ENCODE measurements at places on chromosomes 1 and 21.

- H3K4me1 ChIP-seq, result peaks cover 8% of the 10 kb centered on the region
- H3K4me3 ChIP-seq, result no peak overlapping the region
Observed at GRCh38 chr1:233627823-233628222, 13.9 kb downstream of the KCNK1 start.

GRCh38 chr1:220550811-220551399 lies 23.0 kb downstream of the MARK1 start:
- no peaks in the 10 kb centered on the region for H3K27me3 ChIP-seq
- H3K4me1 ChIP-seq, result no peaks in the 10 kb centered on the region
- H3K36me3 ChIP-seq, result no peaks in the 10 kb centered on the region
- no peak overlapping the region for H3K4me3 ChIP-seq
- no peak overlapping the region for H3K27ac ChIP-seq
- DNase-seq, result no peak

GRCh38 chr1:156796340-156797097 lies 20.1 kb downstream of the SH2D2A start:
- H3K36me3 ChIP-seq, result peaks cover 17% of the 10 kb centered on the region
- H3K27ac ChIP-seq, result no peak overlapping the region
- H3K4me1 ChIP-seq, result peaks cover 16% of the 10 kb centered on the region
- H3K27me3 ChIP-seq, result no peaks in the 10 kb centered on the region
- no peak for DNase-seq

GRCh38 chr1:19981507-19982312 lies 2.3 kb upstream of the PLA2G2A start:
- H3K4me3 ChIP-seq, result no peak overlapping the region
- no peak for DNase-seq
- H3K36me3 ChIP-seq, result no peaks in the 10 kb centered on the region

DNA sequence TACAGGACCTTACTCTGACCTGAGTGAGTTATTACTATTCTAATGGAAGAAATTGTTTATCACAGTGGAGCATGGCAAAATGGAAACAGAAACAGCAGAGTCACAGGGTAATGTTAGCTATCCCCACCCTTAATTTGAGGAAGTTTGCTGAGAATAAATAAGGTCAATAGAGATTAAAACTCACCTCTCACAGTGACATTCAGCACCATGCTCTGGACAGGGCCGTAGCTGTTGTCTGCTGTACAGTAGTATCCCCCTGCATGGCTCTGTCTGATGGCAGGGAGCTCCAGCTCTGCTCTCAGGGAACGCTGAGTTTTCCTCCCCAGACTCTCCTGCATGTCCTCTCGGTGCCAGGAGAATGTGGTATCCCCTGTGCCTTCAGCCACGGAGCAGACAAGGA lies 11.9 kb downstream of the FCRL4 start:
- peaks cover 42% of the 10 kb centered on the region for H3K27me3 ChIP-seq
- no peaks in the 10 kb centered on the region for H3K36me3 ChIP-seq
- H3K4me3 ChIP-seq, result no peak overlapping the region
- no peaks in the 10 kb centered on the region for H3K4me1 ChIP-seq
- H3K27ac ChIP-seq, result no peak overlapping the region

DNA sequence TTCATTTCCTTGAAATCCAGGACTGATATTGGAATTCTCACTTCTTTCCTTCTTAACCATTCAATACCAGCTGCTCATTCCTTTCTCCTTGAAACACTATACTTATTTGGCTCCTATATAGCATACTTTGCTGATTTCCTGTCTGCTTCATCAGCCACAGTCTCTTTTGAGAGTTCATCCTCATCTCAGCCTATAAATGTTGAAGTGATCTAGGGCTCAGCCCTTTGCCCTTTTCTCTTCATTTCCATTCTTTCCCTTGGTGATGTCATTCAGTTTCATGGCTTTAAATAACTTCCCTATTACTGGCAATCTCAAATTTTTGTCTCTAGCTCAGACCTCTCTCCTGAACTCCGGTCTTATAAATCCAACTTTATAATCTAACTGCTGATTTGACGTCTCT lies 24.1 kb upstream of the RABGAP1L start:
- no peaks in the 10 kb centered on the region for H3K4me1 ChIP-seq
- H3K27ac ChIP-seq, result no peak overlapping the region
- H3K4me3 ChIP-seq, result no peak overlapping the region
- H3K27me3 ChIP-seq, result no peaks in the 10 kb centered on the region

DNA sequence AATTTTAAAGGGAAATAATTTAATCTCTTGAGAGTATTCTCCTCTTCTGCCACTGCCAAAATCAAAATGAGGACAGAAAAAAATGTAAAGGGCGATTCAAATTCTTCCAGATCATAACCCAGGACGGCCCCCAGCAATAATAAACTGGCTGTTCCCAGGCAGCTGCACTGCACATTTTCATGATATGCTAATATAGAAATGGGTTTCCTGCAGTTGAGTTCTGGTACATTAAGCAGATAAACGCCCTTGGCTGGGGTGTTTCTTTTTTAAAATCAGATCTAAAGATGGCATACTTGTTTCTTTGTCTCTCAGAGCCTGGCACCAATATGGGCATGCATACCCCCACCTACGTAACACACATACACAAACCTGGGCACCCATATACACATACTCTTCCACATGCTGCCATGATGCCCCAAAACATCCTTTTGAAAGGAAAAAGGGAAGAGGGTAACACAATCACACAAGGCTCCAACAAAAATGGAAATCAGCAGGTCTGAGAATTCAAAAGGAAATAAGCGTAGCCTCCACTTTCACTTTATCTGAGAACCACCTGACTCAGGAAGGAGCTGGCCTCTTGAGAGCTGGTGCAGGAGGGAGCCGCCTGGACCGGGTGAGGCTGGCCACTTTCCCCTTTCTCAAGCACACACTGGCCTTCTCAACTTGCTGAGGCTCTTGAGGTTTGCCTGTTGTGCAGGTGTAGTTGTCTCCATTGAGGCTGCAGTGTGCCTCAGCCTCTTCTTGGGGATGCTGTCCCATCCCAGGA lies 653.4 kb downstream of the KIF26B start:
- H3K36me3 ChIP-seq, result no peaks in the 10 kb centered on the region
- no peak overlapping the region for H3K4me3 ChIP-seq
- no peaks in the 10 kb centered on the region for H3K27me3 ChIP-seq
- no peak overlapping the region for H3K27ac ChIP-seq
- no peaks in the 10 kb centered on the region for H3K4me1 ChIP-seq

- no peak within 1 kb of the TSS for H3K27ac ChIP-seq
- H3K4me1 ChIP-seq, result peaks cover 7% of the 10 kb centered on the region
- H3K4me3 ChIP-seq, result no peak within 1 kb of the TSS
- H3K36me3 ChIP-seq, result peaks cover 17% of the 10 kb centered on the region
- DNase-seq, result no peak
Observed at GRCh38 chr1:156247460-156248322, at the start of gene PAQR6. TSS of gene PAQR6 (minus strand) at chr1:156248056. CDS start at chr1:156246731, 1,325 bp downstream.

DNA sequence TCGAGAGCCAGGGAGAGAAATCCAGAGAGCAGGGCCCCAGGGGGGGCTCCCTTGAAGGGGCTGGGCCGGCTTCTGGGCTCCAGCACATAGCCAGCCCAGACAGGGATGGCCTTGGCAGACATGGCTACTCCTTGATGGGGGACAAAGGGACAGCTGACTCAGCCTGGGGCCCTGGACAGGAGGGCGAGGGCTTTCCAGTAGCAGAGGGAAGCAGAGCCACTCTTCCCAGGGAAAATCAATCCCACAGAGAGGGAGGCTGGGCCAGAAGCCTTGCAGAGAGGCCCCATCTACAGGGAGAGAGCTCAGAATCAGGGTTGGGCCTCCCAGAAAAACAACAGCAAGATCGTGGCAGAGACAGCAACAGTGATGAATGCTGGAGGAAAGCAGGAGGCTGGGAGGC lies 15.6 kb downstream of the IGFN1 start:
- H3K27ac ChIP-seq, result no peak overlapping the region
- DNase-seq, result no peak
- no peaks in the 10 kb centered on the region for H3K4me1 ChIP-seq
- H3K4me3 ChIP-seq, result no peak overlapping the region
- H3K36me3 ChIP-seq, result no peaks in the 10 kb centered on the region
- H3K27me3 ChIP-seq, result peaks cover 32% of the 10 kb centered on the region

- H3K27me3 ChIP-seq, result no peaks in the 10 kb centered on the region
- H3K36me3 ChIP-seq, result no peaks in the 10 kb centered on the region
- no peak overlapping the region for H3K4me3 ChIP-seq
- DNase-seq, result no peak
Observed at GRCh38 chr1:234704106-234704887, 94.3 kb upstream of the IRF2BP2 start.

DNA sequence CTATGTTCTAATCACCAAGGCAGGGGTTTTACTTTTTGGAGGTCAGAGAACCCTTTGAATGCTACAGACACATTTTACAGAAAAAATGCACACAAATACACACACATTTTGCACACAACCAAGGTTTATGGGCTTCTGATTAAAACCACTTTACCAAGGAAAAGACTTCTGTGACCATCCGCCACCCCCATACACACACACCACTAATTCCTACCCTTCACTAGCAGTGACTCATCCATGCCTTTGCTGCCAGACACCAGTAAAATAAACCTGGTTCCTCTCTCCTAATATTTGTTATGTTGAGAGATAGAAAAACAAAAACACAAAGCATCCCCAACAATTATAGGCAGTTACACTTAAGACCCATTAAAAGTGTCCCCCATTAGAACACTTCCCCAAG lies 12.9 kb downstream of the PIGM start:
- no peak overlapping the region for H3K27ac ChIP-seq
- H3K27me3 ChIP-seq, result no peaks in the 10 kb centered on the region
- no peaks in the 10 kb centered on the region for H3K4me1 ChIP-seq
- no peaks in the 10 kb centered on the region for H3K36me3 ChIP-seq
- no peak overlapping the region for H3K4me3 ChIP-seq

- DNase-seq, result no peak
- no peak overlapping the region for H3K4me3 ChIP-seq
- no peaks in the 10 kb centered on the region for H3K27me3 ChIP-seq
- no peaks in the 10 kb centered on the region for H3K36me3 ChIP-seq
- no peak overlapping the region for H3K27ac ChIP-seq
- no peaks in the 10 kb centered on the region for H3K4me1 ChIP-seq
Observed at GRCh38 chr1:243434594-243434993, 178.8 kb downstream of the SDCCAG8 start.

DNA sequence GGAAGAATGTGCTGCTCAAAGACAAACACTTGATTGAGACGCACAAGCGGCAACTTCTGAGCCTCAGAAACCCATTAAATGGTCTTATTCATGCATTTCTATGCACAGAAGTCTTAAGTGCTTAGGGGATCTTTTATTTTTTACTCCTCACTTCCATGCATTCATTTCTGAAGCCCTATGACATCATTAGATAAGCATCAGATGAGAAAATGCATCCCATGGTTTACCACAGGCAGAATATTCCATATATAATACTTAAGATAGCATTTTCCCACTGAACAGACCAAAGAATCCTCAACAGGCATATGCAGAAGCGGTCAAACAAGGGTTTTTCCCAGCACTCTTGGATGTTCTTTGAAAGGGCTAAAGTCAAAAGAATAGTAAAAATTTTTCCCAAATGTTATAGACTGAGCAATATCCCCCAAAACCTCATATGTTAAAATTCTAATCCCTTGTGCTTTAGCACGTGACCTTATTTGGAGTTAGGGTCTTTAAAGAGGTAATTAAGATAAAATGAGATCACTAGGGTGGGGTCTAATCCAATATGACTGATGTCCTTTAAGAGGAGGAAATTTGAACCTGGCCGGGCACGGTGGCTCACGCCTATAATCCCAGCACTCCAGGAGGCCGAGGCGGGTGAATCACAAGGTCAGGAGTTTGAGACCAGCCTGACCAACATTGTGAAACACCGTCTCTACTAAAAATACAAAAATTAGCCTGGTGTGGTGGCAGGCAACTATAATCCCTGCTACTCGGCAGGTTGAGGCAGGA lies 22.6 kb upstream of the FAM89A start:
- no peaks in the 10 kb centered on the region for H3K27me3 ChIP-seq
- no peak for DNase-seq
- no peaks in the 10 kb centered on the region for H3K4me1 ChIP-seq
- no peak overlapping the region for H3K4me3 ChIP-seq

GRCh38 chr1:209732725-209733124 lies 23.1 kb upstream of the TRAF3IP3 start:
- H3K4me3 ChIP-seq, result no peak overlapping the region
- no peaks in the 10 kb centered on the region for H3K4me1 ChIP-seq
- DNase-seq, result no peak
- H3K36me3 ChIP-seq, result no peaks in the 10 kb centered on the region
- no peak overlapping the region for H3K27ac ChIP-seq

DNA sequence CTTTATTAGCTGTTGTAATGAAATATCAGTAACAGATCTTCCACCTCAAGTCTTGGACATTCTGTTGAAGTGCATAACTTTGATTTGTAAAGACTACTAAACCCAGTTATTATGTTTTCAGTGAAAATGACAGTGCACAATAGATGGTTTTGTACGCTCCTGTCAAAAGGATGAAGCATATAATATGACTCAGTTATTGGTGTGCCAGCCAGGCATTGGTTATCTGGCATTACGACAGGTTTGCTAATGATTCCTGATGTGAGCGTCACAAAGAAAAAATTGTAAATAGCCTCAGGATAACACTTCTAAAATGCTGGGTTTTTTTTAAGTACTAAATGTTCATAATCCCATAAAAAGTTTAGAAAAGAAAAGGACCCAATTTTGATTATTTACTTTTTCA lies 147.9 kb downstream of the MAGI3 start:
- no peaks in the 10 kb centered on the region for H3K27me3 ChIP-seq
- H3K4me3 ChIP-seq, result no peak overlapping the region
- no peaks in the 10 kb centered on the region for H3K36me3 ChIP-seq

DNA sequence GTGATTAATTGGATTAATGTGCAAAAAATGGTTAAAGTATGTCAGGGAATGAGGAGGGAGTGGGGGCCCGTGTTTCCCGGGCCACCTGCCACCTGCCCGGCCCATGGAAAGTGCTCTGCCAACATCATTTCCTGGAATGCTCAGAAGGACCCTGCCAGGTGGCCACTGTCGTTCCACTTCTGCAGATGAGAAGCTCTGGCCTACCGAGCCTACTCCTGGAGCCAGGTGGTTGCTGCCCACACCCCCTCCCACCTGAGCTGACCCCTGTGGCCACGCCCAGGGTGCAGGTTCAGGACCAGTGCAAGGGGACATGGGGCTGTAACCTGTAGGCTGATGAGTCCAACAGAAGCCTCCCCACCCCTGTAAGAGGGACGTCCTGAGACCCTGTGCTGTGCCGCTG lies 99.7 kb downstream of the PRDM16 start:
- H3K4me3 ChIP-seq, result no peak overlapping the region
- H3K4me1 ChIP-seq, result 0 out of 2 replicates have a peak, but pooled peaks cover 3% of the 10 kb centered on the region
- no peak for DNase-seq
- peaks cover 84% of the 10 kb centered on the region for H3K27me3 ChIP-seq
- H3K27ac ChIP-seq, result no peak overlapping the region

GRCh38 chr1:160040476-160040875 lies 8.7 kb upstream of the PIGM start:
- DNase-seq, result no peak
- no peak overlapping the region for H3K27ac ChIP-seq
- peaks cover 4% of the 10 kb centered on the region for H3K27me3 ChIP-seq
- no peak overlapping the region for H3K4me3 ChIP-seq

GRCh38 chr1:234624724-234625117 lies 14.7 kb upstream of the IRF2BP2 start:
- H3K27ac ChIP-seq, result no peak overlapping the region
- no peaks in the 10 kb centered on the region for H3K4me1 ChIP-seq
- DNase-seq, result no peak
- H3K27me3 ChIP-seq, result no peaks in the 10 kb centered on the region
- H3K4me3 ChIP-seq, result no peak overlapping the region

Data from MM.1S (cell line).